Central memory CD8-positive, alpha-beta T cell (primary cell): ENCODE measurements at places on chromosomes 2 and 18.

GRCh38 chr2:20052861-20053281 is 1.4 kb upstream of the LAPTM4A start:
- no peak for DNase-seq

GRCh38 chr18:27546991-27547390 is 361.9 kb upstream of the CHST9 start:
- no peak for DNase-seq

GRCh38 chr2:169265591-169265990 is 96.7 kb downstream of the LRP2 start:
- DNase-seq, result no peak

- no peak for DNase-seq
Observed at GRCh38 chr2:235295831-235296230, 198.0 kb upstream of the AGAP1 start.

GRCh38 chr18:23595591-23595990 is 9.3 kb upstream of the NPC1 start:
- DNase-seq, result no peak

- no peak for DNase-seq
Observed at GRCh38 chr2:40658941-40659340, 207.1 kb upstream of the SLC8A1 start.

- no peak for DNase-seq
Observed at GRCh38 chr2:100589527-100589926, 26.7 kb downstream of the PDCL3 start.

DNA sequence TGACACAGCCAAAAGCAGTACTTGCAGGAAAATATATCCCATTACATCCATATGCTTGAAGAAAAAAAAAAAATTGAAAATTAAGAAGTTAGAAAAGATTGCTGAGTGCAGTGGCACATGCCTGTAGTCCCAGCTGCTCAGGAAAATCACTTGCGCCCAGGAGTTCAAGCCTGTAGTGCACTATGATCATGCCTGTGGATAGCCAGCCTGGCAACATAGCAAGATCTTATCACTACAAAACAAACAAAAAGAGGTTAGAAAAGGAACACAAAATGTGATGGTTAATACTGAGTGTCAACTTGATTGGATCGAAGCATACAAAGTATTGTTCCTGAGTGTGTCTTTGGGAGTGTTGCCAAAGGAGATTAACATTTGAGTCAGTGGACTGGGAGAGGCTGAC is 361.9 kb downstream of the NYAP2 start:
- DNase-seq, result no peak

DNA sequence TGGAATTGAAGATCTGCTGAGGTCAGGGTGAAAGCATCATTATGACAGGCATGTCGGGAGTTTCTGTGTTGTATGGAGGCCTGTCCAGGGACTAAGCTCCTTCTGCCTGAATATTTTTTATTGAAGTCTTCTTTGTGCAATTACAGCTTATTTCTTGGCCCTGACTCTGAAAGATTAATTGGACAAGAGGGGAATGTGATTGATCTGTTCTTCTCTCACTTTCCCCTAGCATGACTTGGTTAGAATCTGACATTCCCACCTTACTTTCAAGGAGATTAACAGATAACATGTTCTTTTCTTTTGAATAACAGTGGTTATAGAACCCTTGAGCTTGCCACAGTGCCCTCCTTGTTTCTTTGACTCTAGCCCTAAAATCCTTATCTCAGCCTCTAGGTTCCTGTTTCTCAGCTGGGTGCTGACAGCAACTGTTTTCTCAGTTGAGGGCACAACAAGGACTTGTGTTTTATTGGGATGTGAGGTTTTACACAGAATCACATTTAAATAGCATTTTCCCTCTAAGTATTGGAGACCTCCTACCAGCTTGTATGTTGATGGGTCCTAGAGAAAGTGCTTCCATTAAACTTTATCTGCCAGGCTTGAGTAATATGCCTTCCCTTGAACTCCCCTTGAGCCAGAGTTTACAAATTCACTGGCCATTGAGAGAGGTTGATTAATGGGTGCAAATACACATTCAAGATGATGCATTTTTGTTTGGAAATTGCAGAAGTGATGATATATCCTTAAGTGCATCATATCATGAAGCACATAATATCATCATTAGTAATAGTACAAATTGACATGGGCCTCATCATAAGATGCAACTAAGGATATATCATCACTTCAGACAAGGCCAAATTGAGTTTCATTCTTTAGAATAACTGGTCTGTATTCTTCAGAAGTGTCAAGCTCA is 12.5 kb downstream of the TTLL4 start:
- no peak for DNase-seq

- DNase-seq, result no peak
Observed at GRCh38 chr2:60555783-60556139, 2.3 kb upstream of the BCL11A start.

DNA sequence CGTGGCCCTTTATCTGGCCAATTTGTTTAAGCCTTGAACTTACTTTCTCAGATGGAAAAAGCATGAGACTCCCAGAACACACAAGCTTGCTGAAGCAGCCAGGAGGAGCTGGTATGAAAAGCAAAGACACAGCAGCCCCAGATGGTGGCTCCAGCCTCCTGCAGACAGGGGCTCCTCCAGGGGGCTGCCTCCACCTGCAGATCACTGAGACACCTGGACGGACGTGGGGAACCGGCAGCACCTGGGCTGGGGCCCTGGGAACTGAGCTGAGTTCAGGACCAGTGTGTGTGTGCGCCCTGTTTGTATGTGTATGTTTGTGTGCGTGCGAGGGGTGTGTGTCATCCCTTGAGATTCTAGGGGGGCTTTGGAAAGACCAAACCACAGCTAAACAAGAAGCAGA is 8.6 kb downstream of the CYS1 start:
- no peak for DNase-seq

- no peak for DNase-seq
Observed at GRCh38 chr2:216535454-216535995, 36.9 kb downstream of the RPL37A start.

DNA sequence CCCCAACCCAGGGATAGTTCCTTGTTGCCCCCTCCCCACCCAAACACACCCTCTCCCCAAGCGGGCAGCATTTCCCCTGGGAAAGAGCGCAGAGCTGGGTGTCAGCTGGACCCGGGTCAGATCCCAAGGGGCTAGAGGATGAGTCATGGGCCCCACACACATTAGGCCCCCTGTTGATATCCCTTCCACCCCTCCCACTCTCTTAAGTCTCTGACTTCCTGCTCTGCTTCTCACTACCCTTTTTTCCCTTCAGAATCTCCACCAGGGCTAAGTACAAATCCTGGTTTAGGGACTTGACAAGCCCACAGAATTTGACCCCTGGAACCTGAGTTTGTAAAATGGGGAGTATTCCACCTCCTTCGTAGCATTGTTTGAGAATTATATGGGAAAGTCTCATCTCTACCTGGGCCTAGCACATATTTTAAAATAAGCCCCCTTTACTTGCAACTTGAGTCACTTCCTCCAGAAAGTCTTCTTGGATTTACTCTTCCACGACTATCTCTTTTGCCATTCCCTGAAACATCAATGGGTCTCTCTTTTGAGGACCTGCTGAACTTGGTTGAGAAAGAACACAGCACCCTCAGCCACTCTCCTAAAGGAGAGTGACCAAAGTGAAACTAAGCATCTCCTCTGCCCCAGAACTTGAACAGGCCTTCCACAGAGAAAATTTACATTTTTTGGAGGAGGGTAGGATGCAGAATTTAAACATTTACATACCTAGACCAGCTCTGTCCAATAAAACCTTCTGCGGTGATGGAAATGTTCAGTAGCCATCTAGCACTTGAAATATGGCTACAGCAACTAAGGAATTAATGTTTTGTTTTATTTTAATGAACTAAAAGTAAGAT is 4.7 kb downstream of the RTKN start:
- no peak for DNase-seq

- no peak for DNase-seq
Observed at GRCh38 chr2:145245268-145245870, 725.5 kb upstream of the ZEB2 start.

DNA sequence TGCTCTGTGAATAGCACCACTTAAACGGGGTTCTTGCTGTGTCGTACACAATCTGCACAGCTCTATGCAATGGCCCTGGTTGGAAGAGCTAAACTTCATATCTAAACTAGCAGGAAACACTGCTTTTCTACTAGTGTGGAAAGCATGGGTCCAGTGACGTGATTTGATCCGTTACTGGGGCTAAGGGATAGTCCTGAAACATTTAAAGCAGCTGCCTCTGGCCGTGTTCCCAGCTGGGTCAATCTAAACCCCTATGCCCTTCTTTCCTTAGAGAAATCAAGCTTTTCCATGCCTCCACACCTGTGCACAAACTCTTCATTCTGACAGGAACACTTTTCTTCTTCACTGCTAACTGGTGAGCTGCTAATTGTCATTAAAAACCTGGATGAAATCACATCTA is 5.4 kb upstream of the IGFBP5 start:
- DNase-seq, result no peak

GRCh38 chr2:224042191-224042696 is 3.2 kb upstream of the SERPINE2 start:
- no peak for DNase-seq

DNA sequence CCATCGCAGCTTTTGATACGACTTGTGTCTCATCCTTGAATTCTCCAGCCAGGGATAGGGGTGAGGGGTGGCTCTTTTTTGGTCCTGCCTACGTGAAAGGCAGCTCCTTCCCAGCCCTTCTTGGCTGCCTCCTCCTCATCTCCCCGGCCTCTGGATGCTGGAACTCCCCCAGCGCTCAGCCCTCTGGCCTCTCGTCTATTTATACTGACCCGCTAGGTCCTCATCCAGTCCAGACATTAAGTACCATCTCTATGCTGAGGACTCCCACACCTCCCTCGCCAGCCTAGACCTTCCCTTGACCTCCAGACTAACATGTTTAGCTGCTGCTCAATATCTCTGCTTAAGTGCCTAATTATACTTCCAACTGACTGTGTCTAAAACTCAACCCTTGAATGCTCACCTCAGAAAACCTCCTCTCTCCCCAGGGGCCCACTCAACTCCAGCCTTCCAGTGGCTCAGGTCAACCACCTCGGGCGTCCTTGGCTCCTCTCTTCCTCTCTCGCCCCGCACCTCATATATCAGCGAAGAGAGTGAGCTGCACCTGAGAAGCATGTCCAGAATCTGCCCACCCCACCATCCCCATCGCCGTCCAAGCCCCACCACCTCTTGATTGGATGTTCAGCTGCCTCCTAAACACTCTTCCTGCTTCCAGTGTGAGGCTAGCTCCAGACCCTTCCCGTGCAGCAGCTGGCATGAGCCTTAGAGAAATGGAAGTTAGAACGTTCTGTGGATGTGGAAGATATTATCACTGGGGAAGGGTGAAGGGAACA is 34.8 kb downstream of the TOGARAM2 start:
- no peak for DNase-seq

- no peak for DNase-seq
Observed at GRCh38 chr2:201515573-201516246, 64.2 kb downstream of the STRADB start.

- DNase-seq, result no peak
Observed at GRCh38 chr2:129492548-129492947, 486.9 kb upstream of the RAB6C start.

DNA sequence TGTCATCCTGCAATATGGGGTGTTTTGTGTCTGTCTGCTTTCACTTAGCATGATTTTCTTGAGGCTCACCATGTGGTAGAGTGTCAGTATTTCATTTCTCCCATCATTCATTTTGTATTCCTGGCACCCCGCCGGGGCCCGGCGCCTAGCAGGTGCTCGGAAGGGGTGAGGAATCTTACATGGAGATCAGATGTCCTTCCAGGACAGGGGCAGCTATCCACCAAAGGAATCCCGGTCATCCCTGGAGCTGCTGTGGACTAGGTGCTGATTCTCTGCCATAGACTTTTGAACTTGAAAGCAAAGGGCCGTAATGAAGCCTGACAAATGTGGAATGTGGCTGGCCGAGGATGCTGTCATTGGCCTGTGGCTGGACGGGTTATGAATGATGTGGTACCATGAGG is 2.4 kb downstream of the PRELID3A start:
- no peak for DNase-seq

GRCh38 chr2:74507926-74508520 is 528 bp upstream of the PCGF1 start:
- DNase-seq, result no peak

- no peak for DNase-seq
Observed at GRCh38 chr18:21739604-21740537, 721 bp upstream of the MIB1 start.

- DNase-seq, result no peak
Observed at GRCh38 chr18:63259567-63260379, 59.8 kb downstream of the BCL2 start.

DNA sequence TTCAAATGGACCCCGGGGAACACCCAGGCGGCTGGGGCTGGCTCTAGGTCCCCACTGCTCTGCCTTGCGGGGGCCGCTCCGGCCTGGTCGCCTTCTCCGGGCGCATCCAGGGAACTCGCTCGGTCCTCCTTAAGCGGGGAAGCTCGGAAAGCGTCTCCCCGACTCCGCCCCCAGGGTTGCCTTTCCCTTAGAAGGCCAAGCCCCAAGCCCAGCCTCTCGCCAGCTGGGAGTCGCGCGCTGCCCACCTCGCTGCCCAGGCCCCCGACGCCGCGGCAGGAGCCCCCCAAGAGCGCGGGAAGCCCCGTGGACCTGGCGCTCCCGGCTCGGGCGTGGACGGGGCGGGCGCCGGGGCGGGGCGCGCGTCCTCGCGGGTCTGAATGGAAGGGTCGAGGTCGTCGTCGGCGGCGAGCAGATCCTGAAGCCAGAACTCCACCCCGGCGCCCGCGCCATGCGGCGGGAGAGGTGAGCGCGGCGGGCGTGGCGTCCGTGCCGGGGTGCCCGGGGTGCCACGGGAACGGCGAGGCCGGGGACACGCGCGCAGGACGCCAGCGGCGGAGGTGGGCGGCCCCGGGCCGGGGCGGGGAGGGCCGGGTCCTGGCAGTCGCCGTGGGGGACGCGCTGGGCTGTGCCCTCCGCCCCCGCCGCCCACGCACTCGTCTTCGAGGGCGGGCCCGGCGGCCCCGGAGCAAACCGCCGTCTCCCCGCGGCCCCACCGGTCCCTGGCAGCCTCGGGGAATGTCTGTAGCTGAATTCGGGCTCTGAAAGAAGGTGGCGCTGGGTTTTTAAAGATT is at the start of gene BOK:
TSS of gene BOK (plus strand) at position 214 of the 791 bp plus-strand sequence. CDS start 739 bp downstream, outside the sequence.
- no peak for DNase-seq

- DNase-seq, result no peak
Observed at GRCh38 chr2:30405260-30405605, 41.8 kb upstream of the LCLAT1 start.

- no peak for DNase-seq
Observed at GRCh38 chr2:74461187-74462053, 3.2 kb downstream of the WBP1 start.

DNA sequence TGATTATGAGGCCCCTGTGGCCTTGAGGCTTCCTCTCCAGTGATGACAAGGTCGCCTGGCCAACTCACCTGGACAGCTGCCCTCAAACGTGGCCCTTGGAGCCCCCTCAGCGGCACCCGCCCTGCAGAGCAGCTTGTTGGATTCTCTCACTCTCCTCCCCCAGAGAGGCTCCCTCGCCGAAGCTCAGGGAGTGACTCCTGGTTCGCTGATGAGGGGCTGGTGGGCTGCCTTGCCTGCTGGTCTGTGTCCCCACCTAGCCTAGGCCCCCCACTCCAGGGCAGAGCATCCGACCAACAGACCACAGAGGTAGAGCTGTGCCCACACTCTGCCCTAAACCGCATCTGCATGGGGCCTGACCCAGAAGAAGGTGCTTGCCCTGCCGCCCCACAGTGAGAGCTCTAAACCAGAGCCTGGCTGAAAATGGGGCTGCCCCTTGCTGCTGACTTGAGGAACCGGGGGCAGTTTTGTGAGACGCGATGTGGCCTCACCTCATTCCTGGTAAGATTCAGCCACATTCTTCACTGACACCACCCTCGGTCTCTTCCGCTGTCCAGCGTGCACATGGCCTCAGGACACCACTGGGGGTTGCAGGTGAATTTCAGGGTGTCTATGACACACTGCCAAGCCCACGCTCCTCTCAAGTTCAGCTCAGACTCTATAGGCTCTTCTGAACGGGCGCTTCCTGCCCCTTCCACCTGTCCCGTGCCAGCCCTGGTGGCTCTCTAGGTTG is 131.6 kb downstream of the CABLES1 start:
- no peak for DNase-seq
